ENCODE measurements at places on chromosomes 7 and 10.

DNA sequence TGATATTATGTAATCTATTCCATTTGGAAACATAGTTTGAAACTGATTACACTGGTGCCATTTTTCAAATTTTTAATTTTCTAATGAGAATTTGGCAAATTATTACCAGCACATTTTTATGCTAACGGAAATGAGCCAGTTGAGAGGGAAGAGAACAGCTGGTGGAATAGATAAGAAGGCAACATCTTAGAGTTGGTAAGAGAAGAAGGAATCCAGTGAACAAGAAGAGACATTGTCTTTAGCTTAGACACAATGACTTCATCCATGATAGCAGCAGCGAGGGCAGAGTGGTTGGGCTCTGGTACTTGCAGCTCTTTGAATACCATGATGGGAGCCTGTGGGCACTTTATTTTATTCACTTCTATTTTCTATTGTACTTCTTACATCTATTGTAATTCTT, 89.6 kb downstream of the CHRM2 start:
- no peak for DNase-seq

GRCh38 chr7:151560243-151560642, 40.5 kb upstream of the RHEB start:
- no peak for DNase-seq

DNA sequence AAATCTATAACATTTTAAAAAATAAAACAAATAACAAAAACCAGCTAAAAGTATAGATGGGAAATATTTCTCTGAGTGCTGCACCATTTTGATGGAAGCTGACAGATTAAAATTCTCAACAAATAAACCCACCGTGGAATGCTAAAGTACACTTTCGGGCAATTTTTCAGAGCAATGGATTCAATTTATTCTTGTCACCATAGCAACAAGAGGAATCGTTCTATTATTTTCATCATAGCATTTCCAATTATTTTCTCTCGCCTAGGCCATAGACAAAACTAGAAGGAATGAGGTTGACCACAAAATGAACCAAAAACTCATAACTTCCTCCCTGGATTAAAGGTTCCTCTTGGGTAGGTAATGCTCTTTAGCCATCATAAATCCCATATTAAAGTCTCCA, 44.6 kb upstream of the C7orf33 start:
- no peak for DNase-seq

DNA sequence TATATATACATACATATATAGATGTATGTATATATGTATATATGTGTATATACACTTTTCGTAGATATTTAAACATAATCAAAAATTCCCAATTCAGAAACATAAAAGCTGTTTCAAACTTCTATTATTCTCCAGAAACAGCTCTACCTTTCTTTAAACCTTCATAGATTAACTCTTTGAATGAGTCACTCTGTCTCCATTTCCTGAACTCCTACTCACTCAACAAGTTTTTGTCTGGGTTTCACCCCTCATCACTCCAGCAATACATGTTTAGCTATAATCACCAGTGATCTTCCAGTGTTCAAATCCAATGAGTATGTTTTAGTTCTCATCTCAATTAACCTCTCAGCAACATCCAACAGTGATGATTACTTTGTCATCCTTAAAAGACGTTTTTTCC, 9.6 kb downstream of the DGKB start:
- DNase-seq: no peak

GRCh38 chr7:114875186-114875585, 46.7 kb upstream of the MDFIC start:
- DNase-seq: no peak

DNA sequence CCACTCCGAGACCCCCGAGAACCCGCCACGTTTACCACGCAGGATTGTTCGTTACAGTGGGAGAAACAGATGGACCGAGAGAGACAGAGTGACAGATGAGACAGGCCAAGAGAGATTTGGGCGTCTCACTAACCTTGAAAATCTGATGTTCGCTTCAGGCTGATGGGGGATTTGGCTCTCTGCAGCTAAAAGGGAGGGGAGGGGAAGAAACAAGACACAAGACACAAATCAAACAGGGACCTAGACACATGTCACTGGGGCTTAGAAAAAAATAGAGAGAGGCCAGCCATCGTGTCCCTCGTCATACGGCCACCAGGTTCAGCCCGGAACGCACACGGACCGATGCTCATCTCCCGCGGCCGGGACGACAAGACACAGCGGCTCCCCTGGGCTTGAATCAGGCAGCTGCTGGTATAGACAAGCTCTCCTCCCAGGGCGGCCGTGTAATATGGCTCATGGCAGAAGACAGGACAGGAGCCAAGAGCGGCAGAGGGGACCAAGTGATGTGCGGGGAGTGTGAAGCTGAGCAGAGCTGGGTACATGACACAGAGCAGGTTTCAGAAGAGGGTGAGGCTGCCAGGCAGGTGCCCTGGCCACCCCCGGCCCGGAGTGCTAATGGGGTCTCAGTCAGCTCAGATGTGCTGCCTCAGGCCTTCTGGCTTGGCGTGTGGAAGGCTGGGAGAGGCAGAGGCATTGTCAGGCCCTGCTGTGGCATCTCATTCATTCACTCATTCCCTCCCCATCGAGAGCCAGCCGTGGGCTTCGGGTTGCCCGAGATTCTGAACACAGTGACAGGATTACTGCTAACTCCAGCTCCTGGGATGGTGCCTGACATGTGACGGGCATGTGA, 88.5 kb upstream of the GNA12 start:
- no peak for DNase-seq

- peak; percentile 9 for DNase-seq
Measured at GRCh38 chr10:129131457-129132132, 335.4 kb upstream of the MGMT start.

Measured in fibroblast of upper back skin (primary cell).